Stimulated activated CD4-positive, alpha-beta T cell treated with anti-CD3 and anti-CD28 coated beads, Interleukin-15, amount 100 ng/mL, for 24 hours (primary cell): ENCODE measurements at places on chromosomes 6 and 20.
A peak's percentile ranks its signal among the peaks of the same experiment; 100 is the strongest.

GRCh38 chr6:115838763-115839401, 221.8 kb downstream of the FRK start:
- DNase-seq: peak; percentile 5

- no peak for DNase-seq
These were observed 24.9 kb downstream of the ZNF334 start for GRCh38 chr20:46488451-46488850.

DNA sequence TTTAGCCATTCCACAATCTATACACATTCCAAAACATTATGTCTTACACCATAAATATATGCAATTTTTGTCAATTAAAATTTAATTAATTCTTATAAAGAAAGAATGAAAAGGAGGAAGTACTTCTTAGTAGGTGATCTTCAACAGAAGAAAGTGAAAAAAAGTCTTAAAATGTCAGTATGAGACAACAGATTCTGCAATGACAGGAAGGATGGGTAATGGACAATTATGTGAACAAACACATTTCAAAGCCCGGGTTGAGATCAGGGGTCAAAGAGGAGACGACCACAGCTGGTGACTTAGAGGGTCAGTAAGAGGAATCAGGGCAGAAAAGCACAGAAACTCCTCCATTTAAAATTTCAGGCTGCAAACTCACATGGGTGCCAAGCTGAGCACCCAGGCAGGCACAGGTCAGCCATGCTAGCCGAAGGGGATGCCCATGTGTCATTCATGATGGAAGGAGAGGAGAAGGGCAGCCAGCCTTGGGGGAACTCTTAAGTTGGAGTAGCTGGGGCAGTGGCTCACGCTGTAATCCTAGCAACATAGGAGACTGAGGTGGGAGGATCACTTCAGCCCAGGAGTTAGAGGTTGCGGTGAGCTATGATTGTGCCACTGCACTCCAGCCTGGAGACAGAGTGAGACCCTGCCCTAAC, 11.0 kb downstream of the VSX1 start:
- no peak for DNase-seq

DNA sequence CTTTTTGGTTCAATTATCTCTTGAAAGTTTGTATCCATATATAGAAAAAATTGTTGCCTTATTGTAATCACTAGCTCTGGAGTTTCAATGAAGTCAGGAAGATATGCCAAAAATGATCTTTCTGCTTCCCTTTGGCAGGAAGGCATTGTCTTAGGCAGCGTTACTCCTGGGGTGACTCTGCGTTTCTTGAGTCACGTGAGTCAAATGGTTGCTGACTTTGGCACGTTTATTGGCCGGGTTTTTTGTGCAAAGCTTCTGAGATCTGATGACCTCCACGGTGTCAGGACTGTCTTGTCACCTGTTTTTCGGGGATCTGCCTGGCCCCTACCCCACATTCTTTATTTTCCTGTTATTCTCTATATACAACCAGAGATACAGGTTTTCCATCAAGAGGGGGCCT, 10.4 kb downstream of the PHACTR3 start:
- DNase-seq: no peak

DNA sequence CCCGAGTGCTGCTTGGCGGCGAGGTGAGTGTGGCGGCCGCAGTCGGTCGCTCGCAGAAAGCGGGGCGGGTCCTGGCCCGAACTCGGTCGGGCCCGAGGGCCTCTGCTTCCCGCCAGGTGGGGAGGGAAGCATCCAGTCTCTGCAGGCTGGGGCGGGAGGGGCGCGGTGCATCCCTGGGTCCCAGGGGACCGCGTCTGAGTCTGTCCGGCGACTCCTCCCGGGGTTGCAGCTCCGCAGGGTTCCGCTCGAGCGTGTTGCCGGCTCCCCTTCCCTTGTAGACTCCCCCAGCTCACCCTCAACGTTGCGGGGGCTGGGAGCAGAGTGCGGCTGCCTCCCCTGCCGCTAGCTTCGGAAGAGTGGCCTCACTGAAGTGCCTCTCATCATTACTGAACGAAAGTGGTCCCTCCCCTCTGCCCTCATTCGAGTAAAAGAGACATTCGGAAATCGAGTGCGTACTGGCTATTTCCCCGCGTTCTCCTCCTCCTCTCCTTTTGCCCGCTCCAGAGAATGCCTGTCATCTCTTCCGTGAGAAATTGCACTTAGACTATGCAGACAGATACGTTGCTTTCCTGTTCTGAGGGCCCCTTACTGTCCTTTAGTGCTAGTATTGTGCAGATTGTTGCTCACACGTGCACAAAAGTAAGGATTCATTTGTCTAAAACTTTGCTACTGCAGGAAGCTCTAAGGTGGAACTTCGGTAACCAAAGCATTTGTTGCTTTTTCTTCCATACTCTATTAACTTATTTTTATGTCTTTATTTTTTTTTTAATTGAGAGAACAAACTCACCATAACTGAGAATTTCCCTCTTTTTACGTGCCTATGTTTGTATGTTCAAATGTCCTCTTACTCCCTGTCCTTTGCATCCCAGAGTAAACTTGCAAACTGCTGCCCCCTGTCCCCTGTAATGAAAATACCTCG, 751 bp downstream of the MAP3K4 start:
- DNase-seq: peak; percentile 27

GRCh38 chr6:129544892-129545612, 164.9 kb downstream of the ARHGAP18 start:
- no peak for DNase-seq

DNA sequence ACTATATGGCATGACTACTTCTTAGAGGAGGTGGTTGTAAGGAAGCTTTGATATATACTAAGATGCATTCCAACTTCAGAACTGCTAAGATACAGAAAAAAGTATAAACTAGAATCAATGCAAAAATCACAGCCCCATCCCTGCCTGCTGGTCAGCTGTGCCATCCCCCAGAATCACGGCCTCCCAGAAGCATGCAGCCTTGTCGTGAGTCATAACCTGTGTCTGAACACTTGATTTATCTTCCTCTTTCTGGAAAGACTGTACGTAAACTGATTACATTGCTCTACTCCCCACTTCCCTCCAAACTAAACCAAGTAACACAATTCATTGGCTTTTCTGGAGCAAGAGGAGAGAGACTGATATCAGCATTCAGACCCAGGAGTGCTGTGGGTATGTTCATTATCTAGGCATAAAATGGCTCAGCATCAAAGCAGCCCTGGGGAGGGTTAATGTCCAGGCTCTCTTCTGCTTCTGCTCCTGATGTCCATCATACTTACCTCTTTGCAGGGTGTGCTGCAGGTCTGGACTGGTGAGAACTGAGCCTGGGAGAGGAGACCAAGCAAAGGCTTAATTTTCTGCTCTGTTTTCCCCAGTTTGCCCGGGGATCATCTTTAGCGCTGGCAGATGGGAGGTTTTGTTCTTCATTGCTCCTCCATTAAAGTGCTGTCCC, 18.4 kb downstream of the SCP2D1 start:
- no peak for DNase-seq

- no peak for DNase-seq
These were observed 39.1 kb upstream of the PREX1 start for GRCh38 chr20:48866936-48867335.

- no peak for DNase-seq
These were observed 108.0 kb upstream of the FAM184A start for GRCh38 chr6:119186490-119186889.

- no peak for DNase-seq
These were observed 15.8 kb downstream of the RNF8 start for GRCh38 chr6:37369321-37370201.
